ENCODE measurements at places on chromosomes 6 and 20.

GRCh38 chr20:11051136-11051535 lies 377.3 kb upstream of the JAG1 start:
- DNase-seq = no peak

- DNase-seq = no peak
Measured at GRCh38 chr6:32713241-32713640, 27.9 kb upstream of the HLA-DQA2 start.

GRCh38 chr6:121183742-121184141 lies 150.5 kb downstream of the TBC1D32 start:
- DNase-seq = no peak

- DNase-seq = no peak
Measured at GRCh38 chr6:144778056-144778455, 492.9 kb downstream of the UTRN start.

- no peak for DNase-seq
Measured at GRCh38 chr6:41621802-41622201, 16.5 kb upstream of the MDFI start.

DNA sequence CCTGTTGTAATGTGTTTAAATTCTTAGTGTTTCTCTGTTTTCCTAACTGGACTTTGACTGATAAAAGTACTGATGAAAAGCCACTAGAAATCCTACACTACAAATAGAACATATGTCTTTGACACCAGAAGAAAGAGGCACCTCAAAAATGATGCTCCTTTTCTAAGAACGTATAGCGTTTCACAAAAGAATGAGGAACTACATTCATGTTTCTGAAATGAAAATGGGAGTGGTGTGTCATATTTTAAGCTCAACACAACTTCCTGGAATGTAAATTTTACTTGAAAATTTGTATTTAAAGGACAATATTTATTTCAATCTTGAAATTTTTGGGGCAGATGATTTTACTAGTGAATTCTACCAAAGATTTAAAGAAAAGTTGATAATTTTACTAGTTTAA lies 35.3 kb downstream of the KIAA0408 start:
- no peak for DNase-seq

- no peak for DNase-seq
Measured at GRCh38 chr20:24658920-24659660, 189.7 kb downstream of the SYNDIG1 start.

- DNase-seq = no peak
Measured at GRCh38 chr6:105748737-105749161, 337.4 kb upstream of the PRDM1 start.

GRCh38 chr6:47157653-47158219 lies 115.6 kb upstream of the ADGRF1 start:
- no peak for DNase-seq

DNA sequence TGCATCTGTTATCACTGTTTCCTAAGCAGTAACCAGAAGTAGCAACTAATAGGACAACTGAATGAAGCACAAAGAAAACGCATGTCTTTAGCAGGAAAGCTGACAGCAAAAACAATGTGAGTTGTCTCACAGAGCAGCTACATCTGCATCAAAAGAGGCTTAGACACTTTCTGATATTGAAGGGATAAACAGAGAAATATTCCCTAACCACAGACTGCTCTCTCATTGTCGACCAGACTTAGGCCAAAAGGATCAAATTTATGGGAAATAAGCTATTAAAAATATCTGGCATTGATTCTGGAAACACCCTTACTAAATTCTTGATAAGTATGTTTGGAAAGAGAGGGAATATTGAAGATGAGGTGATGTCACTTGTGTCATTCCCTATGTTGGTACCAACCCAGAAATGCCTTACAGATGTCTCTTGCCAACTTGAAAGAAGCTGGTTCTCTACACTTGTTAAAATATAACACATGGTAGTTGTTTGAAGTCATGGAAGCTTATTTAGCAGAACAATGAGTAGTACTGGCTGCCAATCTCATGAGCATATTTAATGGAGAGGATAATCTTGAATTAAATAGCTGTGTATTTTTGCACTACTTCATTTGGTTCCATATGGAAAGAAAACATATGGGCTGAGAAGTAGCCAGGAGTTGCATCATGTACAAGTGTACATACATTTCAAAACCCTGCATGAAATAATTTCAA lies 929.3 kb upstream of the MAN1A1 start:
- DNase-seq = no peak
